ENCODE measurements at places on chromosomes 7 and 10. TPM values are rescaled to one million over a fixed set of nuclear protein-coding genes. Genes with fewer than 3 reads are reported as not detected.

Gene DNTT
- not detected for total RNA-seq

Gene MGAM2
- total RNA-seq = not detected

Gene CALML3
- total RNA-seq = not detected

Gene H2BK1
- total RNA-seq = not detected

Gene FAM24B
- 2.8 TPM for total RNA-seq

Gene DPY19L1
- 33.7 TPM for total RNA-seq

Gene ADCYAP1R1
- 1.3 TPM for total RNA-seq

DNA sequence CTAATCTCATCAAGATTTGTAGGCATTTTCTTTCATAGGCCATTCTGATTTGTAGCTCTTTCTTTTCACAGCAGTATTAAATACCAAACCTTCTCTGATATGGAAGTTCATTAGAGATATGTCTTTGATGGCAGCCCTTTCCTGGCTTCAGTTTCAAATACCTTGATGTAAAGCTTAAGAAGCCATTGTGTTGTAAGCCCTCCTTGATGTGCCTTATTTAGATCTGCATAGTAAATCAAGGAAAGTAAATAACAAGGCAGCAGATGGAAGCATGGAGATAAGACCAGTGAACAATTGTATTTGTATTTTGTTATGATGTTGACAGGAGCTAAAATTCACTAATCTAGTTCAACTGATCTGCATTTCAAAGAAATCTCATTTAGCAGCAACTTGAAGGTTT lies 234.9 kb upstream of the PPP1R3A start:
- H3K36me3 ChIP-seq = no peaks in the 10 kb centered on the region
- no peak overlapping the region for H3K4me3 ChIP-seq
- H3K27ac ChIP-seq = no peak overlapping the region
- H3K4me1 ChIP-seq = no peaks in the 10 kb centered on the region
- no peaks in the 10 kb centered on the region for H3K27me3 ChIP-seq

DNA sequence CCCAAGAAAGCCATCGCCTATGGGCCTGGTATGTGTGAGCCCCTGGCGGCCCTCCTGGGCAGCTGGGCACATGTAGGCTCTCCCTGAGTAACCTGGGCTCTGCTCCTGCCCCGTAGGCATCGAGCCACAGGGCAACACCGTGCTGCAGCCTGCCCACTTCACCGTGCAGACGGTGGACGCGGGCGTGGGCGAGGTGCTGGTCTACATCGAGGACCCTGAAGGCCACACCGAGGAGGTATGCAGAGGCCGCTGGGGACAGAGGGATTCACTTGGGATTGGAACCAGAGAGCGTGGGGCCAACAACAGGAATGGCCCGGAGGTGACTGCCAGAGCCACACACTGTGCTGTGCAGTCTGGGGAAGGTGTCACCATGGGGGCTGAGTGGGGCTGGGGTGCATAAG lies 7.3 kb downstream of the FLNC start:
- no peak overlapping the region for H3K4me3 ChIP-seq
- no peaks in the 10 kb centered on the region for H3K36me3 ChIP-seq

DNA sequence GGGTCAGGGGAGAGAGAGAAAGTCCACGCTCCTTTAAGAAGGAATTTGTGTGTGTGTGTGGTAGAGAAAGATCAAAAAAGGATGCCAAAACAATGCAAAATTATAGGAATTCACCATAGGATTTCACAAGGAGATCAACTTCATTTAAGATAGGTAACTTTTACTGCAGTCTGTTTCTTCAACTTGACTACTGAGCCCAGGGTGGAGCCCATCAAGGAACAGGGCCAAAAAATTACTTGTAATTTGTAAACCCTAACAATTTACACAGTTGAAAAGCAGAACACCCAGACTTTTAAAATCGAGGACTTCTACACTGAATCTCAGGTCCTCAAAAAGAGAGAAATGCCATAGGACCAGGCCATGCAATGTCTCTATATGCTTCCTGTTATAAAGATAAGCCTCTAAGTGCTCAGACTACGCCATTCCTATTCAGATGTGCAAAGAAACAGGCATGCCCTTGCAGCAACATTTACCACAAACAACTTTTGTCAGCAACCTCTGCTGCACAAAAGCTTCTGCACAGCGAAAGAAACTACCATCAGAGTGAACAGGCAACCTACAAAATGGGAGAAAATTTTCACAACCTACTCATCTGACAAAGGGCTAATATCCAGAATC lies 10.6 kb upstream of the GIMAP4 start:
- no peaks in the 10 kb centered on the region for H3K27me3 ChIP-seq
- H3K36me3 ChIP-seq = no peaks in the 10 kb centered on the region
- H3K27ac ChIP-seq = no peak overlapping the region
- H3K4me3 ChIP-seq = no peak overlapping the region
- no peaks in the 10 kb centered on the region for H3K4me1 ChIP-seq

DNA sequence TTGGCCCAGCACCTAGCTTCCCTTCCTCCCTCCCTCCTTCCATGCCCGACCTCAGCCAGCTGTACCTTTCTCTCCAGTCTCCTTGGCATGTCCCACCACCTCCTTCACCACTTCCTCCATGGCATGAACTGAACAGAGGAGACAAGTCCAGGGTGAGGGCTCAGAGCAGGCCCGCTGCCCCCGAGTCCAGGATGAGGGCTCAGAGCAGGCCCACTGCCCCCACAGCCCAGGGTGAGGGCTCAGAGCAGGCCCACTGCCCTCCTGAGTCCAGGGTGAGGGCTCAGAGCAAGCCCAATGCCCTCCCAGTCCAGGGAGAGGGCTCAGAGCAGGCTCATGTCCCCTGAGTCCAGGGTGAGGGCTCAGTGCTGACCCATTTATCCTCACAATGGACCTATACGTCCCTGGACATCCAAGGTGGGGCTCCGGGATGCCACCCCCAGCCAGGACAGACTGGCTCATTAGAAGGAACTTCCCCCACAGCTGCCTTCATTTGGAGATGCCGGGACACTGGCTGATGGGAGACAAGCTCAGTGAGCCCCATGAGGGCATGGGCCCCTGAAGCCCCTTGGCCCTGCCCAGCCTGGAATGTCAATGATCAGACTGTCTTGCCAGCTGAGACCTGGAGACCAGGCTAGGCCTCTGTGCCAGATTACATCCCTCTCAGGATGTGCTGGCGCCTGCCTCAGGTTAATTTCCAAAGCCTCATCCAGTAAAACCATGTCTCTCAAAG lies 30.0 kb downstream of the AGAP4 start:
- DNase-seq = no peak
- no peak overlapping the region for H3K4me3 ChIP-seq
- H3K27me3 ChIP-seq = no peaks in the 10 kb centered on the region
- H3K27ac ChIP-seq = no peak overlapping the region

DNA sequence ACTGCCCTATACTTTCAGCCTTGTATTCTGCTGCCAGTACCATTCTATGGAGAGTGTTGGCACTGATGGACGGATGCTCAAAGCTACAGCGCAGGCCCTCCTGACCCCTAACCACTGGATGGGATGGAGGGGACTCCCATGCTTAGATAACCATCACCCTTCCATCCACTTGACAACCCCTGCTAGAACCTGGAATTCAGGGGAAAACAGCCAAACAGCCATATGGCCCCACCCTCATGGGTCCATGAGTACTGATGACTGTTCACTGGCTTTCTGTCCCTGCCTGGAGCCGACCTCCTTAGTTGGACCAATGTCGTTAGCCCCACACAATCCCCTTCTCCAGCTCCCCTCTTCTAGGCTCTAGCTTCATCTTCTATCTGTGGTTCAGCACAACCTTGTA lies 16.2 kb downstream of the DUSP5 start:
- H3K27ac ChIP-seq = no peak overlapping the region
- H3K27me3 ChIP-seq = no peaks in the 10 kb centered on the region
- H3K4me1 ChIP-seq = no peaks in the 10 kb centered on the region
- H3K36me3 ChIP-seq = no peaks in the 10 kb centered on the region

- no peaks in the 10 kb centered on the region for H3K27me3 ChIP-seq
- H3K4me3 ChIP-seq = no peak overlapping the region
- no peak overlapping the region for H3K27ac ChIP-seq
- H3K4me1 ChIP-seq = no peaks in the 10 kb centered on the region
- no peak for DNase-seq
- no peaks in the 10 kb centered on the region for H3K36me3 ChIP-seq
These were observed 180.7 kb downstream of the EVX1 start for GRCh38 chr7:27423290-27423689.

GRCh38 chr7:141073173-141073640 lies 657 bp upstream of the TMEM178B start:
- peak overlapping the region; percentile 73 for H3K27ac ChIP-seq
- no peak for DNase-seq
- H3K27me3 ChIP-seq = peaks cover 7% of the 10 kb centered on the region
- no peaks in the 10 kb centered on the region for H3K36me3 ChIP-seq
- peaks cover 35% of the 10 kb centered on the region for H3K4me1 ChIP-seq

GRCh38 chr10:125129076-125129458 lies 31.3 kb downstream of the CTBP2 start:
- H3K27ac ChIP-seq = no peak overlapping the region
- no peak overlapping the region for H3K4me3 ChIP-seq
- no peaks in the 10 kb centered on the region for H3K27me3 ChIP-seq
- H3K36me3 ChIP-seq = peaks cover 7% of the 10 kb centered on the region
- H3K4me1 ChIP-seq = peaks cover 14% of the 10 kb centered on the region

DNA sequence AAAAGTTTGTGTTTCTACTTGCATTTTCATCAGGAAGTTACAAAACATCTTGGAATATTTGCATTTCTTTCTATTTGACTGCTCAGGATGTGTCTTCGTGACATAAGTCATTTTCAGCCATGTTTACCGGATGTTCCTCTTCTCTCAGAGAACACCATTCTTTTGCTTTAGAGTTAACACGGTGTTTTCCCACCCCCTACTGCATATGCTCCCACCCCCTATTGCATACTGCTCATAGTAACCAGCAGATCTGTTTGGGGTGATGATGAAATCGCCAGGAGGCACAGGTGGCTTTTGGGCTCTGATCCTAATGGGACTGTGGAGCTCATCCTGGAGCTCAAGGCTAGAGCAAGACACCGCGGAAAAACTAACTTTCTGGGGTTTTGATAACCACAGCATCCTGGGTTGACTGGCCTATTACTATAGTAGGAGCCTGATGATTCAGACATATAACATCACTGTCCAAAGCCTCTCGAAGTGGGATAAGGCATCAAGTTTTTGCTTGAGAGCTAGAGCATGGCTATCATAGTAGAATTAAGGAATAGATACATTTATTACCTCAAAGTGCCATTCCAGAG lies 65.1 kb upstream of the BET1 start:
- H3K27me3 ChIP-seq = no peaks in the 10 kb centered on the region
- H3K4me1 ChIP-seq = no peaks in the 10 kb centered on the region
- no peak overlapping the region for H3K27ac ChIP-seq
- H3K4me3 ChIP-seq = no peak overlapping the region

All from adrenal gland (tissue), 19 donors.